ENCODE measurements at places on chromosomes 2 and 18.

DNA sequence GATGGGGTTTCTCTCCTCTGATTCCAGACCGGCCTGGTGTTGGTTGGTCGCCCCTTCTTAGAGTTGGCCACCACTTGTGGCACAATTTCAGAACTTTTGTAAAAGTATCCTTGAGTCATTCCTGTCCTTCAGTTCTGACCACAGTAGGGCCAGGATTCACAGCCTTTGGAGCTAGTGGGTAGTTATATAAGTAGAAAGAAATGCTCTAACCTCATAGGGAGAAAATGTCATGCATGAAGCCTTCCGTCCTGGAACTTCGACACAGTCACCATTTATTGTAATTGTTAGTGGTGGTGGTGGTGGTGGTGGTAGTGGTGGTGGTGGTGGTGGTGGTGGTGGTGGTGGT lies 65.4 kb downstream of the EPAS1 start:
- no peak for DNase-seq

GRCh38 chr18:2513616-2514015 lies 57.7 kb downstream of the METTL4 start:
- DNase-seq = no peak

DNA sequence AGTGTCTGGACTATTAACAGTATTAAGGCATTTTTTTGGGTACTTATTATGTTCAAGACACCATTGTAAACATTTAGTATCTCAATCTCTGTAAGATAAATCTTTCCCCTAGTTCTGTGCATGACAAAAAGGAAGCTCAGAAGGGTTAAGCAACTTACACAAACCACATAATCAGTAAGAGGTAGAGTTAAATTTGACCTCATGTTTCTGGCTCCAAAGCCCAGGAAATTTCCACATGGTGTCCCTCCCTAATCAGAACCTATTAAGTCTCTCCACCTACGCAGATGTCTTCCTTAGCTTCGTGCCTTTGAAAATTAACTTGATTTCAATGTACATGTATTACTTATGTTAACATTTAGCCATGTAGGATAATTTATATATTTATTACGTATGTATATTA lies 2.0 kb downstream of the MFSD6 start:
- no peak for DNase-seq

- no peak for DNase-seq
Measured at GRCh38 chr2:240787521-240788472, 32.2 kb downstream of the KIF1A start.

DNA sequence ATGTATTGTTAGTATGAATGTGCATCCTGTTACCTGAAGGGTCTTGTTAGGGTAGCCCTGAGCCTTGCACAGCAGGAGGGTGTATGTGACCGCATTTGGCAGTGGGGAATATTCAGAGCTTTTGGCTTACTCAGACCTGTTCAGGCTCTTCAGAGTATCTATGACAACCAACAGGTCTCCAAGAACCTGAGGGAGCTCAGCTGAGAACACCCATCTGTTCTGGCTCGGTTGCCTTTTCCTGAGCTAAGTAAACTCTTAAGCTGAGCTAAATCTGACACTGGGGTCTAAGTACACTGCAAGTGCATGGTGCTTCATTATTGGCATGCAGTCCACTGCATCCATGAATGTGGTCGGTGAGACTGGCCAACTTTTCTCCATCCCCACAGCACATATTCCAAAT lies 92.4 kb upstream of the CHST9 start:
- no peak for DNase-seq

- DNase-seq = no peak
Measured at GRCh38 chr2:155357172-155357571, 658.7 kb downstream of the KCNJ3 start.

GRCh38 chr18:3472681-3473544 lies 22.9 kb downstream of the TGIF1 start:
- DNase-seq = no peak

GRCh38 chr18:38805256-38805655 lies 1239.7 kb upstream of the CELF4 start:
- no peak for DNase-seq

DNA sequence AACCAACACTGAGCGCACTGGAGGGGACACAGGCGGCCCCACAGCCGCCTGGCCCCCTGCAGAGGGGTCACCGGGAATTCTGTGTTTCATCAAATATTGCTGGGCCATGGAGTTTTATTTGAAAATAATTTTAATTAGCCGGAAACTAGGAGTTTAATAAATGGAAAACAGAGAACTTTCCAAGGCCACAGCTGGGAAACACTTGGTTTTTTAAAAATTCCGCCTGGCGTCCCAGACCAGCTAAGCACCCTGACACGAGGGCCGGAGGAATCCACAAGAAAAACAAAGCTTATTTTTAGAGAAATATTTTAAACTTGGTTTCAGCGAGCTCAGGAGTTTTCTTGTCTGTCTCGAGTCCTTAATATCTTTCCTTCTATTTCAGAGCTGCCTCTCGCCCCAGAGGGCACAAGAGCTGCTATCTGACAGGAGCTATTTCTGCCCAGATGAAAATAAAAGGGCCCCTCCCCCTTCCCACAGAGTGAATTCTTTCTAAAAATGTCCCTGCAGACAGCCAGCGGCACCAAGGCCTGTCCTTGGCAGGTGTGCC lies 8.2 kb downstream of the ZFP36L2 start:
- DNase-seq = no peak

- no peak for DNase-seq
Measured at GRCh38 chr2:13616616-13617015, 899.9 kb downstream of the TRIB2 start.

- DNase-seq = no peak
Measured at GRCh38 chr18:12608301-12608700, 49.6 kb downstream of the SPIRE1 start.

DNA sequence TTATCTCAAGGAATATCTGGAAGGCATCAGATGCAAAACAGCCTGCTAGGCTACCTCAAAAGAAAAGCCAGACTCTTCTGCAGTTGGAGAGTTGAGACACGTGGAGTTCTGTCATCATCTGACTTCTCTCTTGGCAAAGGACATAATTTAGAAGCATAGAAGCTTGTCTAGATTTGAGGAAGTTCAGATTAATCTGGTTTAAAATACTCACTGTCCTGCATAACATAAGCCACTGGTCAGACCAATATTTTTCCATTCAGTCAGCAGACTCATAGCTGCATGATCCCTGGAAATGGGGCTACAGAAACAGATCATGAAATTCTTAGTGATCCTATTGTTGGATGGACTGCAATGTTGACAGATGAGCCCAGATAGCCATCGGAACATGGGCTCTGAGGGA lies 349.0 kb downstream of the TXNL1 start:
- DNase-seq = no peak

GRCh38 chr2:241689306-241689705 lies 2.7 kb upstream of the DTYMK start:
- DNase-seq = no peak

- DNase-seq = peak; percentile 10
Measured at GRCh38 chr2:134491771-134492441, 226.9 kb downstream of the TMEM163 start.

DNA sequence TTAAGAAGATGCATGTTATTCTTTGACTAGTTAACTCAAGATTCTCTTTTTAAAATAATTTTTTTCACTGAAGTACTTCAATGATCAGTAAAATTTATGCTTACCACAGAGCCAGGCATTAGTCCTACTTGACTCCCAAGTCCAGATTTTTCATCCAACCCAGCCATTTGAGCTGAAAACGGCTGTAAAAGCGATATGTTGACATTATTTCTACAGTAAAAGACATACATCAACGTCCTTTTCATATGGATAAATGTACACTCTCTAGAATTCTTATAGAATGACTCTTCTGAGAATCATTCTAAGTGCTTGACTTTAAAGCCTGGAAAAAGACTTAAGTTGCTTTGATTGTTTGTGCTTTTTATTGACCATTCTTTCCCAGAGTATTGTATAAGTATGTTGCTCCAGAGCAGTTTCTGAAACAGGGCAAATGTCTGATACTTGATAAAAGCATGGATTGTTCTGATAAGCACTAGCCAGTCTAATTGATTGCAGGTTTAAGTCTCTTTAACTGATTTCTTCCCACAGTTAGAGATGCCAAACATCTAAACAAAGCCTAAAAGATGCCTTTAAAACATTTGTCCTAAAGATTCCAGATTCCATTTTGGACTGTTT lies 90.9 kb downstream of the COL5A2 start:
- no peak for DNase-seq

GRCh38 chr18:57431002-57431382 lies 4.2 kb upstream of the ONECUT2 start:
- DNase-seq = no peak

- no peak for DNase-seq
Measured at GRCh38 chr2:230939691-230940470, 14.8 kb upstream of the GPR55 start.

DNA sequence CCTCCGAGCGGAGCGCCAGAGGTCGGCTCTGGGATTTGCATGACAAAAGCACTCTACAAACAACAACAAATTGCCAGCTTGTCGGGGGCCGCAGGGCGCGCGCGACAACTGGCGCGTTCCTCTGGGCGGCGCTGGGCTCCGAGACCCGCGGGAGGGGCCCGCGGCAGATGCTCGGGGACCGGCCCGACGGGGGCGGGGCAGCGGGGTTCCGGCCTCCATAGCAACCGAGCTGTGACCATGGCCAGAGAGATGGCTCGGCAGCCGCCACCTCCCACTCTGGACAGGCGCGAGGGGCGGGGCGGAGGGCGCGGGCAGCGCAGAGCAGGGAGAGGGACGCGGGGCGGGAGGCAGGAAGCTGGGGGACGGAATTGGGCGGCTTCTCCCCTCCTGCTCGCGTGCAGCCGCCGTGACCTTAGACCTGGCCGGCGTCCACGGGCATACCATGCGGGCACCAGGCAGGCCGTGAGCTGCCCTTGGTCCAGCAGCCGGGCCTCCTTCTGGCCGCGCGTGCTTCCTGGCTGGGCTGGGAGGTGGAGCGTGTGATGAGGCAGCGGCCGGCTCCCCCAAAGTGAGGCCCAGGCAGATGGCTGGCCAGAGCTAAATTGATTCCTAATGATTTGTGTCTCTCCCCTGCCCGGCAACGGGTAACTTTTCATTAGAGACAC lies 171.5 kb downstream of the CELF4 start:
- peak; percentile 79 for DNase-seq

- no peak for DNase-seq
Measured at GRCh38 chr18:44859751-44860439, 179.2 kb downstream of the SETBP1 start.

DNA sequence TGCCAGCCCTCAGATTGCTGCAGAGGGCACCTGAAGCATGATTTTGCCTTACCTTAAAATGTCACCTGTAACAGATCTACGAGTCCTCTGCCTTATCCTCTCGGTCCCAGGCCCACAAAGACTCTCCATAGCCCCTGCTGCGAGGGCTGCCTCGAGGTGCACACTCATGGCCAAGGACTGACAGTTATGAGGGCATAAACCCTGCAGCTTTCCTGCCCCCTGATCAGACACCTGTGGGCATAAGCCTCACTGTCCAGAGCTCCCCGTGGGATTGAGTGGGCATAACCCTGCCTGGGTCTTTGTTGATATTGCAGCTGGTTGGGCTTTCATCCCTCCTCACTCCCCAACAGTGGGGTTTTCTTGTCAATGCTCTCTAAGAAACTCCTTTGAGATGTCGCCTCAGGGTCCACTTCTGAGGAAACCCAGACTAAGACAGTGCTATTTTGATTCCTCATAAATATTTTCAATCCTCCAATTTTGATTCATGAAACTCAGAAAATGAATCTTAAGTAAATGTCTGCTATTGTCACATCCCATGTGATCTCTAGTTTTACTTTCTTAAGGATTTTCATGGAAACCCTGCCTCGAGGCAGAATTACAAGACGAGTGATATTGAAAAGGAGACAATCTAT lies 108.5 kb upstream of the NCK2 start:
- DNase-seq = no peak

- DNase-seq = no peak
Measured at GRCh38 chr2:168060986-168061750, 186.2 kb downstream of the STK39 start.

DNA sequence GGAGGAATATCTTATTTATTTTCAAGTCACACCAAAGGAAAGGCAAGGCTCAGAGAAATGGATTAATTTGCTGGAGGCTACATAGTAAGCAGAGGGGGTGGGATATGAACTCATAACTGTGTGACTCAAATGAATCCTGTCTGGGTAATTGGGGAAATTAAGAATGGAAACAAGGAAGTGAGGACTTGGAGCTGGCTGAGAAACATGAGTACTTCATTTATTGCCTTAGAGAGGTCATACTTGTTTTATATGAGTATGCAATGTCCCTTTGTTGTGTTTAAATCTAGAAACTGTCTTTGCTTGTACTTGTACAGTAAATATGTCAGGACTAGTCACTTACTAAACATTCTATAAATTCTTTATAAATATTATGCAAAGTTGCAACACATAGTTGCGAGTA lies 2166.7 kb upstream of the PIK3C3 start:
- no peak for DNase-seq

GRCh38 chr18:12271376-12272235 lies 17.4 kb downstream of the CIDEA start:
- peak; percentile 41 for DNase-seq

DNA sequence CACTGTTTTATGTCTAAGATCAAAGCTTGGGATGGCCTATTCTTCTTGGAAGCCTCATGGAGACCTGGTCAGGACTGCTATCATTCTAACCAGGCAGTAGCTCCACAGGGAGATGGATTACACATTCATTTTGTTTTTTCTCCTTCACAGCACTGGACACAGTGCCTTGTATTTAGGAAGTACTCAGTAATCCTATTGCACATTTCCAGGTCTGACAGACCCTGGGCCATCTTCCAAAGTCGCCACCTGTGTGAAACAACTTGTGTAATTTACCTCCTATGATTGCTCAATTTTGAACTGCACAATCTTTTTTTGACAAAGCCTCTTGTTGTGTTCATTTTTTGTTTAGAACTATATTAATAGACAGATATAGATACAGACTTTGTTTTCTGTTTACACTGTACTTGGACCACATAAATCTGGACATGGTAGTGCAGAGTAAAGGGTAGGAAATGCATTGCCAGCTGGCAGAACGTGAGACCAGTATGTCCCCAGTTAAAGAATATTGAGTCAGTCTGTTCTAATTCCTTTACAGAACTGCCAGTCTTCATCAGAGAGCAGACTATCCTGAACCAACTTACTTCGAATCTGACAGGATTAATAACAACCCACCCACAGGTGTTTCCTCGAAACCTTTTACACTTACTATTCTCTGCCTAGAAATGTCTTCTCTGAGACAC lies 277.8 kb upstream of the CYRIA start:
- DNase-seq = no peak

DNA sequence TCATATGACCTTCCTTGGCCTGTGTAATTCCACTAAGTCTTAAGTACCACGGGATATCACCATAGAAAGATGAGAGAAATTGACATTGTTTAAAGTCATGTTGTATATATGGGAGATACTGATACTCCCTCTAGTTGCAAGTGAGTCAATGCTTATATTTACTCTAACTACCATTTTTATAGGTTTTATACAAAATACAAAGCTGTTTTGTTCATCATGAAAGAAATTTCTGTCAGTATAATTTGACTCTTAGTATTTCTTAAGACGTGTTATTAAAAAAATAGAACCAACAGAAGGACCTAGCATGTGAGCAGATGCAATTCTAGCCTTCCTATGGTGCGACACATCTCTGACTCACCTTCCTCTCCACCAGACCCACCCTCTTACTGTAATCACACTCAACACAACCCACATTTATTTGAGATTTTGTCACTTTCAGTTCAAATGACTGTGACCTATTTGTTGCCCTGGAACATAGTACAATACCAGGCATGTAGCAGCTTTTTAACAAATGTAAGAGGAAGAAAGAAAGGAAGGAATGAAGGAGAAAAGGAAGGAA lies 453.1 kb downstream of the CMPK2 start:
- no peak for DNase-seq
